ENCODE measurements at places on chromosomes 6 and 20. TPM values are rescaled to one million over a fixed set of nuclear protein-coding genes. Genes with fewer than 3 reads are reported as not detected.

Gene SASH1
- 49.1 TPM for total RNA-seq

Gene TAP1
- total RNA-seq = 8.3 TPM

Gene TUBE1
- total RNA-seq = 45.2 TPM

Gene SCP2D1
- not detected for total RNA-seq
